ENCODE measurements at places on chromosomes 1 and 21.

- DNase-seq: no peak
Observed at GRCh38 chr1:227486559-227486958, 76.8 kb upstream of the ZNF678 start.

DNA sequence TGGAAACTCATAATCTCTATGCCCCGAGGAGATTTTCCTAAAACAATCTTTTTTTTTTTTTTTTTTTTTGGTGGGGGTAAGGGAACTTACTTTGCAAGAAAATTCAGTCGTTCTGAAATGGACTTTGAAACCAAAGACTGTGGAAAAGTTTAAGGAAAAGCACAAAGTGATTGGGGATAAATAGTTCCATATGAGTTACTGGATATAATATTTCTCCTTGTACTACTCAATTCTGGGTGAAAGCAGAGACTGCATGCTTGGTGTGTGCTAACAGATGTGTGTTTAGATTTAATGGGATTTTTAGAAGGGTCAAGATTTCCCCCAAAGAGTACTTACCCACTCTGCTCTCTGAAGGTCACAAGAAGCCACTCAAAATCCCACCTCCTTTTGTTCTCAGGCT, 204.9 kb upstream of the USP24 start:
- DNase-seq: no peak

DNA sequence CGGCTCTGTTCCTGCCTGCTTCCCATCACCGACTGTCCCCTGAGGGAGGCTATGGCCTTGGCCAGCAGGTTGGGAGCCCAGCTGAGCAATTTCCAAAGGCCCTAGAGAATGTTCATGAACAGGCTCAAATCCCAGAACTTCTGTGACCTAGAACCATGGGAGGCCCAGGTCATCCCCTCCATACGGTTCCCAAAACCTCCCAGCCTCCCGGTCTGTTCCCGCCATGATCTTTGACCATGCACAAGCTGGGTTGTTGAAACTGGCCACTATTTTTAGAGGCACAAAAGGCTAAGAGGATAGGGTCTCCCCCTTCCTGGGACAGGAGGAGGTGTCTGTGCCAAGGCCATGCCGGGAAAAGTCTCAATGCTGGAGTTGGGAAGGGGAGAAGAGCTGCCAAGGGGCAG, 27.5 kb downstream of the EPHA2 start:
- DNase-seq: no peak

DNA sequence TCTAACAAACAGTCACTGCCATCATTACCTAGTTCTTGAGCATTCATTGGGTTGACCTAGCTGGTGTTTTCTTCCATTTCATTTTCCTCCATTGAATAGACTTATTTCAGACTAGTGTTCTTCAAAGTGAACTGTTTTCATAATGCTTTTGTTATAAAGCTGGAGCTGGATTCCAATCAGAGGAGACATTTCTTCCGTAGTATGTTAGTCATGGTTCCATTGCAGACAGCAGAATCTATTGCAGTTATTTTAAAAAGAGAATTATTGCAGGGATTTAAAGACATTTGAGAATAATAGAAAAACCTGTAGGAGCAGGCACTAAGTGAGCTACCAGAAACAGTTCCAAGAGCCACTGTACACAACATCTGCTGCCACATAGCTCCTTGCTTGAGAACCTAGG, 50.0 kb downstream of the HHAT start:
- no peak for DNase-seq

DNA sequence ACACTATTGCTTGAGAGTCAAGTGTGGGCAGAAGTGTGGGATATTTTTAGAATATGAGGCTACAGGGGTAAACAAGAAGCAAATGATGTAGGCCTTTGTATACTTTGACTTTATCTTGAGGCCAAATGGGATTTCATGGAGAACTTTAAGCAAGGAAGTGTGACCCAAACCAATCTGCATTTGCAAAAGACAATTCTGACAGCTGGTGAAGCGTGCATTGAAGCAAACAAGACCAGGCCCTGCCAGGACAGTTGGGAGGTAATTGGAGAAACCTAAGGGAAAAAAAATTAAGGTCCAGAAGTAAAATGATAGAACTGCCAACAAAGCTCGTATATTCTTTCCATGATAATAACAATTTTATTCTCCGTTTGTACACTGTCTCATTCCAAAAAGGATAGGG, 168.3 kb downstream of the TM2D1 start:
- DNase-seq: no peak

- no peak for DNase-seq
Observed at GRCh38 chr1:81430955-81431623, 369.6 kb upstream of the ADGRL2 start.

- no peak for DNase-seq
Observed at GRCh38 chr1:211490821-211491415, 1.0 kb downstream of the RD3 start.

DNA sequence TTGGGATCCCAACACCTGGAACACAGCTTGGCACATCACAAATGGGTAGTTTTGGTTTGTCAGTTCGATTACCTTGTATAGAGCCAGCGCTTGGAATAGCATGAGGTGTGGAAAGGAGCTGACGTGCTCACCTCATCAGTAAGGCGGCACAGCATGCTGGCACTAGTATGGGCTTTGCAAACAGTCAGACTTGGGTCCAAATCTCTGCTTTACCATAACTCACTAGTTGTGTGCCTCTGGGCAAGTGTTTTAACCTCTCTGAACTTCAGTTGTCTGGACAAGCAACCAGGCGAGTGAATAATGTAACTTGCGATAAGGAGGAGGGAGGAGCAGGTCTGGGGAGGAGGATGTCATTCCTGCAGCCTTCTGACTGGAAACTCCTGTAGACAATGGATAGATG, 26.3 kb upstream of the NEK2 start:
- DNase-seq: no peak

DNA sequence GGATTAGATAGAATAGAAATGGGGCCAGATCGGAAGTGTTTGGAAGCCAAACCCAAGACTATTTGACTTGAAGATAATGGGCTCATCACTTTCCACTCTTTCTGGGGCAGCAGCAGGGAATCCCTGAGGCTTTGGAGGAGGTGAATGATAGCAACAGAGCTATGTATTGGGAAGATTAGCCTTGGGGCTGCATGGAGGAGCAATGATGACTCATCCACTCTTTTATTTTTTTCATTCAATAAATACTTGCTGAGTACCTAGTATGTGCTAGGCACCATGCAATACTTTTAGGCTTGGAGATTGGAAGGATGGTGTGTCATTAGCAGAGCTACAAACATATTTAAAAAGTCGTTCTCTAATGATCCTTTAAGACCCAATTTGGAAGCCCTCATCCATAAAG, 166.9 kb upstream of the FOXD3 start:
- no peak for DNase-seq

All from CD4-positive, alpha-beta T cell treated with Interleukin-15 for 1 hour (primary cell).